ENCODE measurements at places on chromosomes 6 and 20.

DNA sequence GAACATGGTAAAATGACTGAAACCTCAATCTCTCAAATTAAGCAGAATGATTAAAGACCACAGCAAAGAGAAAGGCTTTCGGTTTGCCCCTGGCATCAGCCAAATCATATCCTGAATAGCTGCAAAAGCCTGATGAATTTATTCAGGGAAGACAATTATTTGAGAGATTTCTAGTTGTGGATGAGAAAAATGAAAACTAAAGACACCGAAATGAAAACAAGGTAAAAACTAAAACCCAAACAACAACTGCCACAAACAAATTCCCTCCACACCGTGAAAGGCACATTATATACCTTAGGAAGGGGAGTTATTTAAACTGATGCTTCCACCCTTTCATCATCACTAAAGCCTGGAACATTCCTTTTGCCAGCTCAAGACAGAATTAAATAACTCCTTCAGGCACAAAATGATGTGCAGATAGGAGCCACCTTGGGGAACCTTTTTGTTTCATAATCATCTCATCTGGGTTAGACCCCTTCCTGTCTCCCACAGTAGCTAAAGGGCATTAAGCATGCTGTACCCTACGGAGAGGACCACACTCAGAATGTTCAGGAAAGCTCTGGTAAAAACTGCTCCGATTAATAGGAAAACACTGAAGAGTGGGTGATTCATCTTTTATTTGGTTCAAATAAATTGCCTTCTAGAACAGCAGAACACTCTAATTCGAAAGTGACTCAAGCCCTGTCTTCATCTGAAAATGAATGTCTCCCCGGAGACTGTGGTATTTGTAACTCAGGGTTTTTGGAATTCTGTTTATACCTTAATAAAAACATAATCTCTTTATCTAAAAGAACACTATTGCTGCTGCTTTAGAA is 9.1 kb upstream of the ANKRD60 start:
- DNase-seq = no peak

DNA sequence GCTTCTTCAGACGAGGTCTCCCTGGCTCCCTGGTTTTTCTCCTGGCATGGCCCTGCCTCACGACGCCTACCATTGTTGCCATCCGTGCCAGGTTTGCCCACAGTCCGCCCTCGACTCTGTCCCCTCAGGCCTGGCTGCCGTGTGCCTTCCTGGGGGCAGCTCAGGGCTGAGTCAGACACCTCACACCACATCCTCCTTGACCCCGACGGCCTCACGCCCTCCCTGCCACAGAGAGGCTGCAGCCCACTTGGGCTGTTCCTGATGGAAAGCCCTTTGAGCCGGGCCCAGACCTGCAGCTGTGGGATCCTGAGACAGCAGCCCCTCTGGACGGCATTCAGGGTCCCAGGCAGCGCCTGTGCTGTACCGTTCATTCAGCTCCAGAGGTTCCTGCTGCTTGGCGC is 108.3 kb downstream of the PSMB1 start:
- DNase-seq = no peak

GRCh38 chr20:54350415-54350814 is 125.0 kb upstream of the DOK5 start:
- no peak for DNase-seq

DNA sequence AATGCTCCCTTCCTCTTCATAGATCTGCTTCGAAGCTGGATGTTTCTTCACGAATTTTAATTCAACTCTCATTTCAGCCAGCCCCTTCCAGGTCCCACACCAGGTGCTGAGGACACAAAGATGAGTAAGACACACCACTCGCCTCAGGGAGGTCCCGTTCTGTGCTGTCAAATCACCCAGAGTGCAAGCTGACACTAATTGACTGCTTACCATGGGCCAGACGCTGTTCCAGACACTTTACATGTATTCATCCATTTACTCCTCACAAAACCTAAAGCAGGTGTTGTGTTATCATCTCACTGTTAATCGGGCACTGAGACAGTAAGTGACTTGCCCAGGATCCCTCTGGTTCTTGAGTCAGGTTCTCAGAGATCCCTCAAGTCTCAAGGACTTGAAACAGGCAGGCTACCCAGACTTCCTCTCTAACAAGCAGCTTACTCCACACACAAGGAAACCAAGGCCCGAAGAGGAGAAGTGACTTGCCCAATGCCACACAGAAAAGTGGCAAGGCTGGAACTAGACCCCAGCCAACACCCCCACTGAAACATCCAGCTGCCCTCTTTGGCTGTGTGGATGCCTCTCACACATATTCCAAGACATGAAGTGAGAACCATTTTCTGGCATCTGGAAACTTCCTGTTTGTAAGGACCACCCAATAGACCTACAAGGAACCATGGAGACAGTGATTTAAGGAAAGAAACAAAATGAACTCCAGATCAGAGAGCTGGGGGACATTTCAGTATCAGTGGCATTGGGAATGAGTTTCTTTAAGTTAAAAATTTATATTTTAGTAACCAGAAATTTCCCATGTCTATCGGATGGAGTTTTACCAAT is 174.5 kb downstream of the CDC5L start:
- DNase-seq = no peak

DNA sequence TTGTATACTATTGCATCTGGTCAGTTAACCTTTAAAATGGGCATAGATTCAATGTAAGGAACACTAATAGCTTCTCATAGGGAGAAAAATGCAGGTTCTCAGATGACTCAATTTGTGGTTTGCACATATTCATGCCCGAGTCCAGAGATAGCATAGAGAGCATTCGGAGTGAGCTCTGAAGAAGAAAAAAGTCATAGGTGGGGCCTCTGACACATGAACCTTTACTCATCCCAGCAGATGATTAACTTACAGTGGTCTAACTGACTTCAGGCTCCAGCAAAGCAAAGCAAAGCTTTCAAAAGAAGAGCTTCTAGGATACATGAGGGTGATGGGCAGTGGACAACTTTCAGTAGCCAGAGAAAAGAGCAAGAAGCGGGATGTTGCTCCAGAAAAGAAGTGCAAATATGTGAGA is 55.3 kb upstream of the BTN3A2 start:
- no peak for DNase-seq

- DNase-seq = no peak
Measured at GRCh38 chr20:10906834-10907233, 233.0 kb upstream of the JAG1 start.

DNA sequence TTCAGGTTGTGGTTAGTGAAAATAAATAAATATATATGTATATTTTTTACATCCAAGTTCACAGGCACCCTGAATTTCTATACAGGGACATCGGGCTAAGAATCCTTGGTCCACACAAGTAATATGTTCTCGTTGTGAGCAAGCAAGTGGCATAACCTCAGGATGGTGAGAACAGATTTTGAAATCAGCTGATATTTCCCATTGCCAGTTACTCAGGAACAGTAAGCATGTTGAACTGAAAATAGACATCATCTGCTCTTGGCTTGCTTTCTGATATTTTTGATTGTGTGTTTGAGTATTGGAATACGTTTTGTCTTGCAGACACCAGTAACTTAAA is 87.7 kb downstream of the TRMT6 start:
- no peak for DNase-seq

DNA sequence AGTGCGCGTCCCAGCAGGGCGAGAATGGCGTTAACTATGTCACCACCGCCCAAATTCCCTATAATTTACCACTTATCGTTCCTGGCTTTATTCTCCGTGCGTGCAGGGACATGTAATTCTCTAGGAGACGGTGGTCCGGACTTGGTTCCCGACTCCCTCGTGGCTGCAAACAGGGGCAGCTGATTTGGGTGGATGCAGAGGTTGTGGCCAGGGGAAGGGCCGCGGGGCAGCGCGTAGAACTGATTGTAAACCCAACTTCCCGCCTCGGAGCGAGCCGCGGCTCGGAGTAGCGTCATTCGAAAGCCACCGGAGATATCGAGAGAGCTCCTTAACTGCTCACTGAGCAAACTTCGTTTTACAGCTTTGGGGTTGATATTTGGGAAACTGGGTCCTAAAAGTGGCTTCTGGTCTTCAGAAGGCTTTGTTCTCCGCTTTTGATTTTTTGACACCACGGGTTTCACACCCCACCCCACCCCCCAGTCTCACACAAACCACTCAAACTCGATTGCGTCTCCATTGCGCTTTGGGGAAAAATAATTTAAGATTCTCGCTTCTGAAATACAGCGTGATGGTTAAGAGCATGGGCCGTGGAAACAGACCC is 17.5 kb upstream of the ZSCAN9 start:
- DNase-seq = no peak

- DNase-seq = no peak
Measured at GRCh38 chr6:28600245-28600644, 74.6 kb downstream of the GPX5 start.

DNA sequence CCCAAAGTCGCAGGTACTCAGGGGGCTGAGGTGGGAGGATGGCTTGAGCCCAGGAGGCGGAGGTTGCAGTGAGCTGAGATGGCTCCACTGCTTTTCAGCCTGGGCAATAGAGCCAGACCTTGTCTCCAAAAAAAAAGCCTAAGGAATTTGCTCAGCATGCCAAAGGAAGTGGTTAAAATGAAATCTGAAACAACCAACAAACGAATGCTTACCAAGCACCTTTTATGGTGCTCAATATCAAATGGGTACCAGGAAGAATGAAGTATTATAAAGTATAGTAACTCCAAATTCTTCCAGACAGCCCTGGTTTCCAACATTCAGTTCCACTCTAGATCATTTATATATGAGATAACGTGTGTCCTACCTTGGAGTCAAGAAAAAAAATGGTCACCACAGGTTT is 14.0 kb downstream of the GMDS start:
- no peak for DNase-seq

DNA sequence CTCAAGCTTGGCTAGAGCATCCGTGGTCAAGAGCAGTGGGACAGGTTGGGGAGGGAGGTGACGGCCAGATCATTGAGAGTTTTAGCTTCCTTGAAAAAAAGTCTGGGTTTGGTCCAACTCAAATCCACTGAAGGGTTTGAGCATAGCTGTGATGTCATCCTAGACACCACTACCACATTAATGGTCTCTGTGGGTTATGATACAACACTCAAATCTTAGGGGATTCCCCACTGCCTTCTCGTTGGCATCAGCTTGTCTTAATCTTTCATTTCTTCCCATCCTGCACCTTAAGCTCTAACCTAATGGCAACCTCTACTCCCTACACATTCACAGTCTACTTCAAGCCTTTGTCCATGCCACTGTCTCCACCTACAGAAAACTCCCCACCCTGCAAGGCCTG is 77.3 kb downstream of the BMP6 start:
- no peak for DNase-seq

DNA sequence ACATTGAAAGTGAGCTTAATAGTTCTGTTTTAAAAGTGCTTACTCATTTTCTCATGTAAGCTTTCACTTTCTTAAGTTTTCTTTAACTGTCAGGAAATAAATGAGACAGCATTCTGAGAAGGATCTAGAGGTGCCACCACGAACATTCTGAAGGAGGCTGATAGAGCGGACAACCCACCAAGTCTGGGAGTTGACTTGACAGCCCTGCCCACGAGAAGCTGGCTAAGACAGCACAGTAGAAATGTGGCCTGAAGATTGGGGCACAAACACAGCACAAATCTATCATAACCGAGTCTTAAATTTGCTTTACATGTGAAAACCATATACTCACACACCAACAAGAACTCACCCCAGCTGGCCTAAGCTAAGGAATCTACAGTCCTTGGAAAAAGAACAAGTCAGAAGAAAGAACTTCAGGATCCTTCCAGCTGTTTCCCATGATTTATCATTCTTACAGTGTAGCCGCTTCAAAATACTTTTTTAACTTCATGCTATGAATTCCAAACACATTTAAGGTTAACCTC is 144.2 kb upstream of the TNFAIP3 start:
- no peak for DNase-seq

GRCh38 chr20:45752746-45753145 is 30.6 kb downstream of the SPINT4 start:
- DNase-seq = no peak

- DNase-seq = no peak
Measured at GRCh38 chr6:105537981-105538578, 135.2 kb upstream of the PREP start.

GRCh38 chr6:136303516-136303915 is 13.9 kb upstream of the BCLAF1 start:
- no peak for DNase-seq

DNA sequence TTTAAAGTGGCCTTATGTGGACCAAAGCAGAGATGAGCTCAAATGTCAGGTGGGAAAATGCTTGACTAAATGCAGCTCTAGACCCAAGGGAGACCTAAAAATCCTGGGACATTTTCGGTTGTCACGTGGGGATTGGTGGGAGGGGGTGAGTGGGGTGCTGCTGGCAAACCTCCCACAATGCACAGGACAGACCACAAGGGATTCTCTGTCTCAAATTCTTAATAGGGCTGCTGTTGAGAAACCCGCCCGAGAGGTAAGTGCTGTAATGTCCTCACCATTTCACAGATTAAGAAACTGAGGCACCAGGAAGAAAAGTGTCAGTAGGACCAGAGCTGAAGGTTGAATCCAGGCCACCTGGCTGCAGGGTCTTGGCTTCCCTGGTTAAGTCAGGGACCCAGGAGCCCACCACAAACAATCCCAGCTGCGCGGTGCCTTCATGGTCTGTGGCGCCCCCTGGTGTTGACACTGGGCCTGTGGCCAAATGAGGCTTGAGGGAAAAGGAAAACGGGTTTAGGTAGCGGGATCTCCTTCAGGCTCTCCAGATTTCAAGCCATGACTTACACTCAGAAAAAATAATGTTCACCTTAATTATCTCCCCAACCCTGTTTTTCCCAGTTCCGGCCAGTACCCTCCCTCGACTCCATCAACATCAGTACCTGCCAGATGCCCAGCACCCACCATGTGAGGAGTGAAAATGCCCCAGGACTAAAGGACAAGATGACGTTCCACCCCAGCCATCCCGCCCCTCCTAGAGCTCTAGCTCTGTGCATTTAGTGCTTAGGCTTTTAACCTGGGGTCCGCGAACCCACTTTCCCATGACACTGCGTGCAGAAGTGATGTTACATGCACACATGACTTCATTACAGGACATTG is 7.2 kb downstream of the HLA-G start:
- DNase-seq = peak; percentile 50

DNA sequence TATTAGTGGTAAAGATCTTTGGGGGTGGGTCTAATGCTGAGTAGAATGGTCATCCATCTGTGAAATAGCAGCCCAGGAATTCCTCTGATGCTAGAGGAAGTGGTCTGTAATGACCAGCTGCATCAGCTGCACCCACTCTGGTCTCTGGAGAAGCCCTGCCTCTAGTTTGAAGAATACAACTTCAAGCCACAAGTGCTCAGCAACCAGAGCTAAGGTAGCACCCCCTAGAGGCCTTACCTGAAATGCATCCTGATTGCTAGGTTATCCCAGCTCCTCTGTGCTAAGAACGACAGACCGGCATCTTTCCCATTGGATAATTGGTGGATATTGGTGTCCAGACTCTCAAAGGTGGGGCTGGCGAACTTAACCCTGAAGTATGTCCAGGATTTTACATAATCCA is 58.2 kb downstream of the DNAH8 start:
- DNase-seq = no peak

GRCh38 chr6:159086033-159086618 is 41.3 kb upstream of the TAGAP start:
- no peak for DNase-seq

- DNase-seq = no peak
Measured at GRCh38 chr20:20216941-20217340, 151.0 kb upstream of the INSM1 start.

- no peak for DNase-seq
Measured at GRCh38 chr6:126199466-126199865, 140.4 kb upstream of the CENPW start.
